Activated naive CD4-positive, alpha-beta T cell treated with anti-CD3 and anti-CD28 coated beads for 36 hours (primary cell): ENCODE measurements at places on chromosomes 12 and 14. TPM values are rescaled to one million over a fixed set of nuclear protein-coding genes. Genes with fewer than 3 reads are reported as not detected.

The FGD4 gene
- 0.17 TPM for total RNA-seq

GRCh38 chr12:111998015-111998414 lies 14.9 kb downstream of the TMEM116 start:
- no peak for DNase-seq

The IQSEC3 gene
- total RNA-seq: 1.0 TPM

DNA sequence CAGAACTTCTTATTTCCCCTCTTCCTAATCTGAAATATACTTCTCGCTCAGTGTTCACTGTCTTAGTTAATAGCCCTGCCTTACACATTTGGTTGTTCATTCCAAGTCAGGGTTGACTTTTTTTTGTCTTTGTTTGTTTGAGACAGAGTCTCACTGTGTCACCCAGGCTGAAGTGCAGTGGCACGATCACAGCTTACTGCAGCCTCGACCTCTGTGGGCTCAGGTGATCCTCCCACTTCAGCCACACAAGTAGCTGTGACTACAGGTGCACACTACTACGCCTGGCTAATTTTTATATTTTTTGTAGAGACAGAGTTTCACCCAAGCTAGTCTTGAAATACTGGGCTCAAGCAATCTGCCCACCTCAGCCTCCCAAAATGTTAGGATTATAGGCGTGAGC lies 42.3 kb upstream of the PRPF39 start:
- no peak for DNase-seq

The MSRB3 gene
- total RNA-seq: not detected

GRCh38 chr12:71161591-71161990 lies 3.8 kb upstream of the TSPAN8 start:
- DNase-seq: no peak

The TXNDC16 gene
- 4.5 TPM for total RNA-seq

DNA sequence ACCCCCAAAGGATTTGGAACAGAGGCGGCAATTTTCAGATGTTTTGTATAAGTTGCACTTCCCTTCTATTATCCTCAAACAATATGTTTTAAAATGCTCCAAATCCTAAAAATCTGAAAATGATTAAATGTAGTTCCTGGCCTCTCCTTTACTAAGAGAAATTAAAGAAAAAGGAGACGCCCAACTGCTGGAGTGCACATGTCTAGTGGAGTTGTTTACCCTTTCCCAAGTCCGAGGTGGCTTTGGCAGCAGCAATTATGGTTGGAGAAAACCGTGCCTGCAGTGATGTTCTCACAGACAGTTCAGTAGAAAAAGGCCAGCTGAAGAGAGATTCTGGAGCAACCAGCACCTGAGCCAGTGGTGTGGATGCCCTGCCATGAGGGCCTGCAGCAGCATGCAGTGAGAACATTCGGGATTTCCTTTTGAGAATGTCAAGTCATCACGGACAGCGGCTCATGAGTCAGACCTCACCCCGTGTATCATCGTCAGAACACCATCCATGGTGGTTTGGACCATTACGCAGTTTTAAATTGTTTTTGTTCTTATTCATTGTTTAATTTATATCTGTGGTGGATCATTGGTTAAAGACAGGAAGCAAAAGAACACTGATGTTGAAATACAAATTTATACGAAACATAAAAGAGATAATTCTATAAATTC lies 179.0 kb upstream of the KRR1 start:
- no peak for DNase-seq

DNA sequence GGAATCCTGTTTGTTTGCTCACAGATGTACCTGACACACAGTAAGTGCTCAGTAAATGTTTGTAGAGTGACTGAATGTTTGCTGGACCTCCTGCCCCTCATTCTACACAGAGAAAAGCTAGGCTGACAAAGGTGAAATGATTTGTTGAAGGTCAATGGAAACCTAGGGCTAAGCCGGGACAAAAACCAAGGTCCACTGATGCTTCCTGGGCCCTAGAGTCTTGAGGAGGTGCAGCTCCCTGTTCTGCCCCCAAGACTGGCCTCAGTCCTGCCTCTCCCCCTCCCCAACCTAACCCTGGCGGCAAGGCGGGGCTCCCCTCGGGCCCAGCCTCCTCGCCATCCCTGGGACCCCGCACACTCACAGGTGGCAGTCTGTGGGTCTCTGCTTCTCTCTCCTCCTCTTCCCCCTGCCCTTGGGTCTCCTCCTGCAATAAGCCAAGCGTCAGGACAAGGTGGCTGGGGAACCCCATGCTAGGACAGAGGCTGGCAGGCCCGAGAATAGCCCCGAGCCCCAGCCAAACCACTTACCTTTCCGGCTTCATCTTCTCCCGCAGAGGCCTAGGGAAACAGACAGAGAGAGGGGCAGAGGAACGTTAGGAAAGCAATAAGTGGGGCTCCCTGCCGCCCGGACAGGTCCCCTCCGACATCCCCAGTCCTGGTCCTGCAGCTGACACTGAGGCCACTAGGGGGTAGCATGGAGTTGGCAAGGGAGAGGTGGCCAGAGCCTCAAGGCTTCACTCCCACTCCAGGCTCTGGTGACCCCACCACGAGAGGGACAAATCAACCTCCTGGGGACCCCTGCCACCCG lies 9.3 kb downstream of the PGF start:
- peak; percentile 87 for DNase-seq

GRCh38 chr14:60661721-60662120 lies 12.4 kb upstream of the SIX1 start:
- no peak for DNase-seq

DNA sequence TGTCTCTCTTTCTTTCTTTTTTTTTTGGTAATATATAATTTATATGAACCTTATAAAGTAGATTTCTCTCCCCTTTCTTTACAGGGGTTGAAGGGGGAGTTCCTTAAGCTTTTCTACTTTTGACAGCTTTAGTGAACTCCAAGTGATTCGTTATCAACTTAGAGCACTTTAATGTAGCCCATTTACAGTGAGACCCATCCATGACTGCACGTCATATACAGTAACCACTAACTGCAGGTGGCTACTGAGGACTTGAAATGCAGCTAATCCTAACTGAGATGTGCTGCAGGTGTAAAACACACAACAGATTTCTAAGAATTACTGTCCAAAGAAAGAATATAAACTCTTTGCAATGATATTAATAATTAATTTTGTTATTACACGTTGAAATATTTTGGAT lies 582 bp downstream of the LRRIQ1 start:
- DNase-seq: no peak

DNA sequence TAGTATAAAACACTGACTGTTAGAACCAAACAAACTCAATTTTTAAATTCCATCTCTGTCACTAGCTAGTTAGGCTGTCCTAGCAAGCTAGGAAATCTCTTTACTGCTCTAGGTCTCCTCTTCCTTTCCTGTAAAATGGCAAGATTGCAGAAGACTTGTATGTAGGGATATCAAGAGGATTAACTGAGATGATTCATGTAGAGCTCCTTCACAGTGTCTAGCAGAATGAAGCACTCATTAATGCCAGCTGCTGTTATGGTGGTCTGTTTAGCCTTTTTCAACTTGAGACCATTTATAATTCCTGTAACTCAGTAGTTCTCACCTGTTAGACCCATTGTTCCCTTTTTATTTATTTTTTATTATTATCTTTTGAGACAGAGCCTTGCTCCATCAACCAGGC lies 67.8 kb upstream of the KCNH3 start:
- DNase-seq: no peak

DNA sequence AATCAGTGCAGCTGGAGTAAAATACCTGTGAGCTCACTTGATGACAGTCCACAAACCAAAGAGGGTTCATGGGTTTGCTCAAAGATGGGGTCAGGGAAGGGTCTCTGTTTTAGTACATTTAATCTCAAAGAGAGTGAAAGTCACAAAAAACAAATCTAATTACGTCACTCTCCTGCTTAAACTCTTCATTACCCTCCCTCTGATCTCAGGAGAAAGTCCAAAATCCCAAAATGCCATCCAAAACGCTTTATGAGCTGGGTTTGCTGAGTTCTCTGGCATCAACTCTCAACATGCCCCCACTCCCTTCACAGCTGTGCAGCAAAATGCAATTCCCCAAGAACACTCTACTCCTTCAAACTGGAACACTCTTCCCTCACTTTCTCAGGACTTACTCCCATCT lies 40.4 kb upstream of the LGR5 start:
- no peak for DNase-seq

The SLC25A47 gene
- total RNA-seq: not detected

GRCh38 chr12:79818856-79819255 lies 116.0 kb downstream of the PPP1R12A start:
- no peak for DNase-seq

The PTPRQ gene
- total RNA-seq: not detected

- DNase-seq: no peak
These were observed 322.1 kb downstream of the CCDC91 start for GRCh38 chr12:28512406-28512805.

- no peak for DNase-seq
These were observed 47.3 kb upstream of the TMED10 start for GRCh38 chr14:75223664-75224154.

The SPX gene
- 0.50 TPM for total RNA-seq

The DBX2 gene
- total RNA-seq: not detected

The ASB2 gene
- total RNA-seq: 2.5 TPM

The ESRRB gene
- not detected for total RNA-seq

The TEX52 gene
- not detected for total RNA-seq

GRCh38 chr14:42856106-42856505 lies 1249.4 kb downstream of the LRFN5 start:
- DNase-seq: no peak

- DNase-seq: no peak
These were observed 2.4 kb upstream of the CISTR start for GRCh38 chr12:53754188-53754585.

DNA sequence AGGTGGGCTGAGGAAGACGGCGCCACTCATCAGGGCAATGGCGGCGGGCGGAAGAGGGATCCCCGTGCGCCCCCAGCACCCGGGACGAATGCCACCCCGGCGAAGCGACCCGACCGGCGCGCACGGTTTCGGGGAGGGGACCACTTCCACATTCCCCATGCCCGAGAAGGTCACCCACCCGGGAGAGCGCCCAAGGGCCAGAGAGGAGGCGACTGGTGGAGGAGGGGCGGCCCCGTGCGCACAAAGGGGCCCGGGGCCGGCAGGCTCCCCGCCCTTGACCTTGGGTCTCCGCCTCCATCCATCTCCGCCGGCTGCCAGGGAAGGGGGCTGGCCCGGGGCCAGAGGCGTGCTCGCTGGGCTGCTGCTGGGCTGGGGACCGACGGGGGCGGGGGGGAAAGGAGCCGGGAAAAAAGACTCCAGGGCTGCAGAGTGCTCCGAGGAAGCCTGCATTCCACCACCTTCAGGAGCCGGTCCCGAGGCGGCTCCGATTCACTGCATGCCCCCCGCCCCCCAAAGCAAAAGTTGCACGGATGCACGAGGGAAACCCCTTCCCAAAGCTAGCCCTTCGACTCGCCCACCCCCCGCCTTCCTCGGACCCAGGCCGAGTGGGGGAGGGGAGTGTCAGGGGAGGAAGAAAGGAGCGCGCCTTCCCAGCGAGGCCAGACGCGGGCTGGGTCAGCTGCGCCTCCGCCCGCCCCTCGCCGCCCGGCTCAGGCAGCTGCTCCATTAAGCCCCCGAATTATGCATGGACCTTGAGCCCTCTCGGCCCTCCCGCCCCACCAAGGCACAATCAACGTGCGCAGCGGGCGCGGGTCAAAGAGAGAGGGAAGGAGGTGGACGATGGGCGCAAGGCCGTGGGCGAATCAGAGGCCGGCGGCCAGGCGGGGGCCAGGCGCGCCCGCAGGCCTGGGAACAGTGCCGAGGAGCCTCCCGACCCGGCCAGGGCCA lies 26.2 kb downstream of the BCL11B start:
- DNase-seq: no peak

The IFT43 gene
- 9.8 TPM for total RNA-seq

The MYO1A gene
- 1.5 TPM for total RNA-seq

The TSHR gene
- not detected for total RNA-seq

DNA sequence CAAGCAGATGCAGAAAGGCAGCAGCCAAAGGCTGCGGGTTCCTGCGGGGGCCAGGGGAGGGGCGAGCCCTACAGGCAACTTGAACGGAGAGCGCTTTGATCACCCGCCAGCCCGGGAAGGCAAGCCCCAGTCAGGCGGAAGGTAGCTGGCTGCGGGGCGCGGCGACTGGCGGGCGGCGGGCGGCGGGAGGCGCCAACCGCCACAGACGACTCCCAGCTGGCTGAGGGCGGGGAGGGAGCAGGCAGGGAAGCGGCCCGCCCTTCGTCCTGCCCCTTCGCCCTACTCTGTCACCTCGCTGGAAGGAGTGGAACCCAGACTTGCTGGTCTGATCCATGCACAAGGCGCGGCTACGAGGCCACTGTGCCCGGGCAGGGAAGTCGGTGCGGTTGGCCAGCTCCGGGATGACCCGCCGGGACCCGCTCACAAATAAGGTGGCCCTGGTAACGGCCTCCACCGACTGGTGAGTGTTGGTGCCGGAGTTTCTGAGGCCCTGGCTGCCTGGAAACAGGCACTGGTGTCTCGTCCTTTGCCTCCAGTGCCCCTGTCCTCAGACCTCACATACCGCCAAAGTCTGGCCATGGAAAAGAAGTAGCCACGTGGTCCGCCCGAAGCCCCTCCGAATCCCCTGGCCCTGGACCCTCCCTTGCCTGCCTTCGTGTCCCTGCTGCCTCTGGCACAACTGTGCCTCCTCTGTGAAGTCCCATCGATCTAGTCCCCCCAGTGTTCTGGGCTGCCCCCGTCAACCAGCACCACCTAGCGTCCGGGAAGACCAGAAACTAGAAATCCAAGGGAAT lies 15.4 kb upstream of the CARMIL3 start:
- peak; percentile 78 for DNase-seq
